Uterus (tissue), 4 donors: ENCODE measurements at places on chromosomes 2 and 18. TPM values are rescaled to one million over a fixed set of nuclear protein-coding genes. Genes with fewer than 3 reads are reported as not detected.

- DNase-seq, result peak; percentile 87
- no peaks in the 10 kb centered on the region for H3K36me3 ChIP-seq
- peak overlapping the region; percentile 50 for H3K27ac ChIP-seq
- H3K4me1 ChIP-seq, result no peaks in the 10 kb centered on the region
- H3K4me3 ChIP-seq, result no peak overlapping the region
Observed at GRCh38 chr2:23351388-23352141, 33.4 kb upstream of the KLHL29 start.

- H3K4me3 ChIP-seq, result no peak overlapping the region
- H3K4me1 ChIP-seq, result no peaks in the 10 kb centered on the region
- H3K27me3 ChIP-seq, result no peaks in the 10 kb centered on the region
- DNase-seq, result no peak
- no peaks in the 10 kb centered on the region for H3K36me3 ChIP-seq
Observed at GRCh38 chr2:191560411-191560980, 117.4 kb upstream of the NABP1 start.

DNA sequence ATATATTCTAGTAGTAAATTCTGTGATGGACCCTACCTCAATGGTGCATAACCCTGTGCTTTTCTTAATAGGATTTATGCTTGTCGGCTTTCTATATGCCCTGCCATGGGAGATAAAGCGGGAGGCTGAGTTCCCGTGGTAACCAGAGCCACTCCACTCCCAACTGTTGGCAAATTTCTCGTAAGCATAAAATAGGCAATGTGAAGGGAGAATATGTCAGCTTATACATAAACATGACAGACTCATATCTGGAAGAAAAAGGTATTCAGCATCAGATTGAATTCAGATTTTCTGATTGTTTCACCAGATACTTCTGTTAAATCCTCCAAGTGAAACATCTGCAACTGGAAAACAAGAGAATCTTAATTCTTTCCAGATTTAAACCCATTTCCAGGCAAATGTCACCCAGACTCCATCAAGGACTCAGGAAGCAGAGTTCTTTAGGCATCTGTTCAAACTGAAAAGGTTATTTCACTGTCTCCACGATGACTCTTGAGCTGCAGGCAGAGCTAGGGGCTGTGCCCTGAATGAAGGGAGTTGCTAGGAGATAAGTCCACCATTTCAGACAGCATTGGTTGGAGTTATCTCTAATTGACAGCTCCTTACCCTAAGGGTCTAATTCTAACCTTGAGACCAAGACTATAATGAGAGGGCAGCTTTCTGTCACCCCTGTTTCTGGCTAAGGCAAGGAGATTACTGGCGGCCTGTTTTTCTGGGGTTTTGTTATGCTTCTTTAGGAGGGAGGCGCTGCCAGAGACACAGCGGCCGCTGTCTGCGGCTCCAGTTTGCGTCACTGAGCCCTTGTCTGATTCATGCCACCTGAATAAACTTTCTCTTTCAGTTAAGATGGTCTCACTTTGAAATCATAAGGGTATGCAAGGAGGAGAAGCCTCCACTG lies 381.3 kb downstream of the SOX11 start:
- no peak overlapping the region for H3K27ac ChIP-seq
- H3K4me3 ChIP-seq, result no peak overlapping the region
- no peak for DNase-seq
- H3K27me3 ChIP-seq, result no peaks in the 10 kb centered on the region
- no peaks in the 10 kb centered on the region for H3K4me1 ChIP-seq
- H3K36me3 ChIP-seq, result no peaks in the 10 kb centered on the region

DNA sequence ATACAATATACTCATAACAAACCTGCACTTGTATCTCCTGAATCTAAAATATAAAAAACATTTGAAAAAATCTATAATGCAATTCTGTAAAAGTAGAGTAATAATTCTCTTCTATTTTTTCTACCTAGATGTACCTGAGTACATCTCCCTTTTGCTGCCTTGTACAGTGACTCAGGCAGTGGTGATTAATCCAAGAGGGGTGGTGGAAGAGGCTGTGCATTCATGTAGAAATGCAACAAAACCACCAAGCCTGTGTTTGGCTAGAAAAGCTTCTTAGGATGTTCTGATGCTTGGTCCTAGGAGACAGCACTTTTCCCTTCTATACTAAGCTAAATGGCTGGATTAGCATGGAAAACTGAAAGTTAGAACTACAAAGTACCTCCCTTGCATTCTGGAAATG lies 245.8 kb downstream of the DPP10 start:
- DNase-seq, result no peak
- H3K4me1 ChIP-seq, result no peaks in the 10 kb centered on the region
- H3K4me3 ChIP-seq, result no peak overlapping the region
- no peaks in the 10 kb centered on the region for H3K36me3 ChIP-seq
- no peak overlapping the region for H3K27ac ChIP-seq

The CCBE1 gene
- total RNA-seq, result 1.5 TPM
